OCI-M1 (cell line): ENCODE measurements at places on chromosomes 2 and 18.

DNA sequence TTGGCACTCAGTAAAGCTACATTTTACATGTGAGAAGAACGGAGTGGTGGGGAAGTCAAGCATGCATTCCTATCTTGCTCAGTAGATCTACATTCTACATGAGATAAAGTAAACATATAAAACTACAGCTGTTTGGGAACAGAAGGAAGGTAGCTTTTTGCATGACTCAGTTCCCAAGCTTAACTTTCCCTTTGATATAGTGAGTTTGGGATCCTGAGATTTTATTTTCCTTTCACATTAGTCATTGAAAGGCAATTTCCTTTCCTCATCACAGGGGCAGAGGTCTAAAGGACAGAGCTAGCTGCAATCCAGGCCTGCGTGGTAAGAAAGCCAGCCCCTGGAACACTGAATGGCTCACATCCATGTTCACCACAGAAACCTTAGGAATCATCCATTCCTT is 257.2 kb downstream of the SRBD1 start:
- DNase-seq, result no peak

- no peak for DNase-seq
These were observed 1.0 kb upstream of the PEX13 start for GRCh38 chr2:61016392-61017002.

GRCh38 chr18:75582406-75582821 is 154.9 kb upstream of the SMIM21 start:
- no peak for DNase-seq

GRCh38 chr2:130819226-130819607 is 17.5 kb upstream of the ARHGEF4 start:
- no peak for DNase-seq

- peak; percentile 94 for DNase-seq
These were observed 249.0 kb downstream of the TRIB2 start for GRCh38 chr2:12965540-12966269.

DNA sequence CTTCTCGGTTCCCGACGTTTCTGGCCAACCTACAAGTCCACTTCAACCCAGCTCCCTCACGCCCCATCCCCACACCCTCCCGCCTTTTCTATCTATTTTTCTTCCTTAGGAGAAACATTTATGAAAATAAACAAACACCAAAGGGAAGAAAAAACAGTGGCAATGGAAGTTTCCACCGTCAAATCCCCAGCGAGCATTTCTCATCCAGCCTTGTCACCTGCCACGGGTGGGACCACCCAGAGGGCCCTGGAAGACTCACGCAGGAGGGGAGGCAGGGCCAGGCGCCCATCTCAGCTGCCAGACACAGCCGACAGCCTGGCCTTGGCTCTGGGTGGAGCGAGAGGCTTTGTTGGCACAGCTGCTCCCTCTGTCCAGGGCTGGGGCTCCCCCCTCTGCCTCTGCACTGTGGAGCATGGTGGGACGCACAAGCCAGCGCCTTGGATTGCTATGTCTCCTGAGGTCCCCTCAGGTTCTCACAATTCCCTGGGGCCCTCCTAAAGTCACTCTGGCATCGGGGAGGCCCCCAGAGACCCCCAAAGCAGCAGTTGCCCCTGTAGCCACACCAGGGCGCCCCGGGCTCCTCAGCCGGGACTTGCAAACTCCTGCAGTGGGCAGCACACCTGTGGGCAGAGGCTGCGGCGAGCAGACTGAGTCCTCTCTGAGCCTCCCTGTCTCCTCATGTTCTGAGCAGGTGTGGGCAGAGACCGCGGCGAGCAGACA is 395.7 kb upstream of the SALL3 start:
- no peak for DNase-seq

DNA sequence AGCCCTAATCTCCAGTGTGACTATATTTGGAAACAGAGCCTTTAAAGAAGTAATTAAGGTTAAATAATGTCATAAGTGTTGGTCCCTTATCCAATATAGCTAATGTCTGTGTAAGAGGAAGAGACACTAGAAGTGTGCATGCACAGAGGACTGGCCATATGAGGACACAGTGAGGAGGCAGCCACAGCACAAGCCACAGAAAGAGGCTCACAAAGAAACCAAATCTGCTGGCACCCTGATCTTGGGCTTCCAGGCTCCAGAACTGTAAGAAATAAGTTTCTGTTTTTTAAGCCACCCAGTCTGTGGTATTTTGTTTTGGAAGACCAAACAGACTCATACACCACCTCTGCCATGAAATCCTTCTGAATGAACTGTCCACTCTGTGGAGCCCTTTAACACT is 186.4 kb upstream of the SLC39A10 start:
- DNase-seq, result no peak

DNA sequence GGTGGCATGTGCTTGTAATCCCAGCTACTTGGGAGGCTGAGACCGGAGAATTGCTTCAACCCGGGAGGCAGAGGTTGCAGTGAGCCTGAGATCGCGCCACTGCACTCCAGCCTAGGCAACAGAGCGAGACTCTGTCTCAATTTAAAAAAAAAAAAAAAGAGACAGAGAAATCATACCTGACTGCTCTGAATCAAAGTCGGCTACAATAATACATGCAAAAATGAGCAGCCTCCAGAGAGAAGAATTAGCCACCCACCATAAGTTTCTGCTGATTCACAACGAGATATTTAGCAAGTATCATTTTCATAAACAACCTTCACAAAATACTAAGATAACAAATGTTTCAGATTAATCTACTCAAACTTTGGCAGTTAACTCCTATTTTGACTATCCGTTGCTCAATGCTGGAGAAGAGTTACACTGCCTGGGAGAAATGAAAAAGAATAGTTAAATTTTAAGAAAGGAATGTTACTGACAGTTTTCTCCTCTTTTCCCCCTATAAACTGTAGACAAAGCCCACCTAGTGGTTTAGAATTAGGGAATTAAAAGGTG is 1.5 kb downstream of the OSBPL1A start:
- DNase-seq, result peak; percentile 62

GRCh38 chr2:192150166-192150565 is 44.6 kb downstream of the TMEFF2 start:
- peak; percentile 45 for DNase-seq

- no peak for DNase-seq
These were observed 89.6 kb downstream of the KCNE4 start for GRCh38 chr2:223141606-223142005.

- DNase-seq, result no peak
These were observed 77.6 kb upstream of the ID2 start for GRCh38 chr2:8604262-8604661.

DNA sequence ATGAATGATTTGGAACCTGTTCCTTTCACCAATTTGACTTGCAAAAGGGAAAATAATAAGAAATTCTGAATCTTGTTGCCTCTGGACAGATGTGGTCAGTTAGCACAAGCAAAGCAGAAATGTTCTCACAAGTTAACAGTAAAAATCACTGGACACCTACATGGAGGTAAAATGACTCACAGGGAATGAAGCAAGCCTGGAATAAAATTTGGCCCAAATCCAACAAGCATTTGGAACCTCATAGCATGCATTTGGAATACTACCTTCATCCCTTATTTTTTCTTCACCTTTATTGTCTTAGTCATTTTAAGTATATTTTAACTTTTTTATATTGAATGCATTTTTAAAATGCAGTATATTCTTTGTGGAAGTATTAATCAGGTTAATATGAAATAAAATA is 602.9 kb downstream of the ARHGAP15 start:
- no peak for DNase-seq

- DNase-seq, result no peak
These were observed 22.6 kb upstream of the CXXC1 start for GRCh38 chr18:50310080-50310479.

DNA sequence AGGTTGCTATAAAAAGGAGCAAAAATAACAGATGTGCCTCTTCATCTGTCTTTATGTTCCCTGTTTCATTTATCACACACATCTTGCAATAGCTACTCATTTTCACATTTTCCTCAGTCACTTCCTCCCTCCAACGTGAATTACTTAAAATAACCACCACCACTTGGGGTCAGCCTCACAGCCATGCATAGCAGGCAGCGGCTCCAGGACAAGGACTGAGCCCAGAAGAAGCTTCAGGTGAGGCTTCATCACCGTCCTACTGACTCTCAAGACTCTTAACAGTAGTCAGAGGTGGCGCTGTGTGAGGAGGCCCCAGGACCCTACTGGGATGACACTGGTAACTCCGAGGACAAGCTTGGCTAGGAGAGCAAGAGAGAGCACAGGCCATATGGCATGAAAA is 15.5 kb upstream of the ST8SIA5 start:
- DNase-seq, result peak; percentile 51

GRCh38 chr2:119485336-119486110 is 38.8 kb downstream of the SCTR start:
- DNase-seq, result no peak

DNA sequence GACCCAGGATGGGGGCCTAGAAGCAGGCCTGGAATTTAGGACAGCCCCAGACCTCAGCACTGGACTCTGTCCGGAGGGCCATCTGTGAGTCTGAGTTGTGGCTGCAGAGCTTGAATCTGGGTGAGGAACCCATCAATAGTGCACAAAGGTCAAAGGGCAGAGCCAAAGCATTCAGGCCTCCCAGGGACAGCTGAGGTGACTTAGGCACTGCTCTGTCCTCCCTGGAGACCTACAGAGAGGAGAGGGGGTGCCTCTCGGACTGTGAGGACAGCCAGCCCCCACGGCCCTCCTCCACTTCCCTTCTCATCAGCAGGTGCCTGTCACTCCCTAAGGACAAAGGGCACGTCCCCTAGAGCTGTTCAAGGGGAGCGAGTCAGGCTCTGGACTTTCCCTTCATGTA is 25.1 kb upstream of the PRLH start:
- DNase-seq, result no peak

GRCh38 chr2:231480781-231481180 is 16.5 kb upstream of the NCL start:
- DNase-seq, result no peak

- DNase-seq, result no peak
These were observed 287.6 kb downstream of the CPS1 start for GRCh38 chr2:210844016-210844415.

DNA sequence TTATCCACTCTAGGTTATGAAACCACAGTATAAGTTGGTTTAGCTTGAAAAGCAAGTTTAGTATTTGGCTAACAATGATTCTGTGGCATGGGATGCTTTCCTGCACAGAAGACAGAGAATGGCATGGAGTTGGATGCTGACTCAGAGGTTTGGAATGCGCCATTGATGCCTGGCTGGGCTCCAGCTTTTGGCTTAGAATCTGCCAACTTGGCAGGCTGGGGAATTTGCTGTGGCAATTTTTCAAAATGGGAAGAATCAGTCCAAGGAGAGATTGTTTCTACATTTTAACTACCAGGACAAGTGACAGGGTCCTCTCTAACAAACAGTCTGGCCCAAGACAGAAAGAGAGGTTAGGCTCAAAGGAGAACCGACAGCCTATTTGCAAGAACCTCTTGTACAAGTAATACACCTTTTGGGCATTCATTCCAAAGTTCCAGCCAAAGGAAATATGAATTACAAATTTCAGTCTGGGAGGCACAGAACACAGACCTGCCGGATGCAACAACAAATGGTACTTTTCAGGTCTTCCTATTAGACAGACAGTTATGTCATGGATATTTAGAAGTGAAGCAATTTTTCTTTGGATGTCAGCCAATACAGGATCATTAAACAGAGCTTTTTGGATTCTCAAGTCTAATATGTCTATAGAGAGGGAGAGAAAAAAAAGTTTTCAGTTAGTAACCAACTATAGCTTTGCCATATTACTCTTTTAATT is 1027.7 kb downstream of the TMEM182 start:
- DNase-seq, result no peak

DNA sequence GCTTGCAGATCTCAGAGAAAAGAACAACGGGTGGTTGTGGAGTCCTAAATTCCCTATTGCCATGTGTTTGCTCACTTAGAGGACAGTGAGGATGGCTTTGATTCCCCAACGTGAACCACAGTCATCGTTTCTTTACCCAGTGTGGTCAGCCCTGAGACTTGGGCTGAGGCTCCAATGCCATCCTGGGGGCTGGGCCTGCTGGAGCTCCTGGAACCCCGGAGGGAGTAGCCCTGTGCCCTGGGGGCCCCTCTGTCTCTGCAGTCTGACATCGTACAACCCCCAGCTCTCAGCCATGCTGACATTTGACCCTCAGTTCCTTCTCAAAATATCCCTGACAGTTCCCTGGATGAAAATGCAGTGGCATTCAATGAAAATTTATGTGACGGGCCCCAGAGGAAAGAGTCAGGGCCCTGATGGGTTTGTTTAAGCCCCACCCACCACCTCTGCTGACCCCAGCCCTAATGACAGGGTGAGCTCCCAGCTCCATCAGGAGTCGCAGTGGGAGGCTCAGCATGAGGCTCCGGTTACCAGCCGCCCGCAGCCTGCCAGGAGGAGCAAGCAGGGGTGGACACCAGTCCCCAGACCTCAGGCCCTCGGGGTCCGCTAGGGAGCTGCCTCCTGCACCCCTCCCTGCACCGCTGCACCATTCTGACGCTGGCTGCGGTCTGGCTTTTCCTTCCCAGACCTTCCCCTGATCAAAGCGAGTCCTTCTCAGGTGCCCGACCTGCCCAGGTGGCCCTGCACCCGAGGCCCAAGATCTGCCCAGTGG is 120.9 kb downstream of the TWIST2 start:
- no peak for DNase-seq

- DNase-seq, result peak; percentile 45
These were observed 106.0 kb upstream of the TAF1B start for GRCh38 chr2:9737053-9737875.

DNA sequence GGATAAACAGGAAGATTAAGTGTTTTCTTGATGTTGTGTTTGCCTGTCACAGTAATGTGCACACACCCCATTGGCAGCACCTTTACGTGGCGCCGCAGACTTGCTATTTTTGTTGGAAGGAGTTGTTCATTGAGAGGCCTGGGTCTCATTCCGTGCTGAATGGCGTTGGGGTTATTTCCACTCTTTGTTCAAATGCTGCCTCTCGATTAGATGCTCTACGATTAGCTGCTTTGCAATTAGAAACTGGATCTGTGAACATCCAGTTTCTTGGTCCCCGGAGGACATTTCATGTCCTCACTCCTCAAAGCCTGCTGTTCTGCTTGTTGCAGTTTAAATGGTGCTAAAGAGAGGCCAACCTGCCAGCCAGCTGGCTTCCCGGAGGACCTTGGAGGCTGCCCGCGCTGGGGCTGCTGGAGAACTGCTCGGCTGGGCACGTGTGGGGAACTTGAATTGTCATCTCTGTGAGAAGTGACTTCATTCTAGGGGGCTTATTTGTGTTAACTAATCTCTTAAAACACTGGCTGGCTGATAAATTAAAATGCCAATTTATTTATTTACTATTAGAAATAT is 117.4 kb upstream of the NABP1 start:
- DNase-seq, result no peak

- no peak for DNase-seq
These were observed 307.1 kb upstream of the PIK3C3 start for GRCh38 chr18:41647914-41648313.

DNA sequence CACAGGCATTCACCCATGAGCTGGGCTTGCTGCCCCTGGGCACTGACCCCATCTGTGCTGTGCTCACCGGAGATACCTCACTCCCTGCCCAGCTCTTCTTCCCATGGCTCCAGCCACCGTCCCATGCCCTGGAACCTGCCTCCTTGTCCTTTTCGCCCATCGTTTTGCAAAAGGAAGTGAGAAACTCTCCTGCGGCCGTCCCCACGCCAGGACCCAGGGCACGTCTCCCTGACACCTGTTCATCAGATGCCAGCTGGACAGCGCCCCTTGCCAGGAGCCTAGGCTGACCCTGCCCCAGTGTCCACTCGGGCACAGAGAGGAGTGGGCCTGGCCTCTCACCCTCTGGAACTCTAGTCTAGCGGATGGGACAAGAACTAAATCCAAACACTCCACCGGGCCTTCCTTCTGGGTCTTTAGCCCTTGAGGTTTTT is 238.6 kb downstream of the SEPTIN10 start:
- no peak for DNase-seq

GRCh38 chr18:53906681-53907080 is 317.8 kb downstream of the MBD2 start:
- DNase-seq, result no peak
